ENCODE measurements at places on chromosomes 1 and 21.

DNA sequence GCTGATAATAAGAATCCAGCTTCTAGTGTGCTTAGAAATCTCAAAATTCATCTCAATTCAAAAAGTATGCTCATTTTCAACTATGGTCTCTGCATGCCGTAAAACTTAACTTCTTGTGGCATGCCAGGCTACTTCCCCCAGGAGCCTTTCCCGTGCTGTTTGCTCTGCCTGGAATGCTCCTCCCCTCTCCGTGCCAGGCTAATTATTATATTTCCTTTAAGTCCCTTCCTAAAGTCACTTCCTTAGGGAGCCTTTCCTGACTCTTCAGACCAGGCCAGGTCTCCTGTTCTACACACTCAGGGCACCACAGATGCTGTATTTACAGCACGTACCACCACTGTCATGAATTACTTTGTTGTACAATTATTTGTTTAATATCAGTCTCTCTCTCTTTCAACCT lies 67.1 kb upstream of the PPP2R5A start:
- no peak for DNase-seq

GRCh38 chr1:111448482-111448917 lies 556 bp downstream of the WDR77 start:
- no peak for DNase-seq

DNA sequence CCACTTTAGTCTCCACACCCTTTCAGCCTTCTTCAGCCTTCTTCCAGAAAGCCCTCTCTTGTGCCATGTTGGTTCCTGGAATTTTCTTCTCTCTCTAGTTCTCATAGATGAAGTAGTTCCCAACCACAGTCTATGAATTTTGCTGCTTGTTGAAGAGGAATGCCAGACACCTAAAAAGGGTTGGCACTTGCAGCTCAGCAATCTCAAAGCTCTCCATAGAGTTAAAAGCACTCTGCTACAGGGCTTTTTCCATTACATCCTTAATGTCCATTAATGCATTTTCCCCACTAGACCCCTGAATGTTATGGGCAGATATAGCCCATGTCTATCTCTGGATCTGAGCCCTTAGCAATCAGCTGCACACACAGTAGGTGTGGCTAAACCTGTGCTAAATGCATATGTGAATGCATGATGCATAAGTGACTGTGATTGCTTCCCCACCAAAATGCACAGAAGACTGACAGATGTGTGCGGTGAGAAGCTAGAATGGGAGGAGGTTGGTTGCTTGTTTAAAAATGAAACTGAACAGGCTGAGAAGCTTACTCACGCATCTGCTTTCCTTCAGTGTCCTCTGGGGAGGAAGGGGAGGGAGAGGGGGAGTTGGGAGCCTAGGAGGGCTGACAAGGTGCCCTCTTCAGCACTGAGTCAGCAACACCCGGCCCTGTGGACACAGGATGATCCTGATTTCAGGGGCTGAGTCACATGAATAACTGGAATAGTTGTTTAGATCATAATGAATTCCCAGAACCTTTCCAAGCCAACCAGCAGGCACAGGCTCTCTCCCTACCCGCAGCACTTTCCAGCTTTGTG lies 146.1 kb upstream of the FGGY start:
- no peak for DNase-seq

DNA sequence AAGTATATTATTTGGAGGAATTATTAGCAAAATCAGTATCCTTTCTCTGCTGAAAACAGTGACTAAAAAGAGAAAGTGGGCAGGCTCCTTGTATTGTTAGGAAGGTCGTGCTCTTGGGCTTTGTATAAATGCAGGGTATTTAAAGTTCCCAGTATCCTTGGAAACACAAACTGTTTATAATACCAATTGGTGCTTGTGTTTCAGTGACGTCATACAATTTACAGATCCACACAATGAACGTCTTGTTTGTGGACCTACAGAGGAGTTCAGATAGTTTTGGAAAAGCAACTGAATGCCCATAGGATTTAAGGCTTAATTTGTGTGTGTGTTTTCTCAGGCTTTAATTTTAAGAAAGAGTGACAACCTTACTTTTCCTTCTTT lies 168.2 kb downstream of the RASAL2 start:
- no peak for DNase-seq

- no peak for DNase-seq
Observed at GRCh38 chr1:29159773-29160172, 21.9 kb downstream of the SRSF4 start.

GRCh38 chr1:87213135-87213515 lies 115.6 kb upstream of the LMO4 start:
- no peak for DNase-seq

GRCh38 chr21:24045775-24046215 lies 1561.5 kb downstream of the MRPL39 start:
- DNase-seq, result peak; percentile 17

- DNase-seq, result peak; percentile 64
Observed at GRCh38 chr1:111127923-111128643, 11.8 kb downstream of the DRAM2 start.

DNA sequence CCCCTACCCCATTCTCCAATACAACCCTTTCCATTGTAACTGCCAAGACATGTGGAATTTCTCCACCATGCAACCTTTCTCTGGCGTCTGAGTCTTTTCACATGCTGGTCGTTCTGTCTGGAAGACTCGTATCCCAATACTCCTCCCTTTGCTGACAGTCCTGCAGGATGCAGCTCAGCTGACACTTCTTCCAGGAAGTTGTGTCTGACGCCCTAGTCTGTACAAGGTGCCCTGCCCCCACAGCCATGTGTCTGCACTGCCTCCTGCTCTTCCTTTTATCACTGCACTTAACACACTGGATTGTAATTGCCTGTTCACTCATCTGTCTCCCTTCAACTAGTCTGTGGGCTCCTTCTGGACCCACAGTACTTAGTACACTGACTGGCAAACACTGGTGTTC lies 188.0 kb downstream of the LMX1A start:
- no peak for DNase-seq
